ENCODE measurements at places on chromosomes 3 and 15.
A peak's percentile ranks its signal among the peaks of the same experiment; 100 is the strongest.

- DNase-seq, result no peak
These were observed 32.0 kb upstream of the RYK start for GRCh38 chr3:134282659-134283047.

DNA sequence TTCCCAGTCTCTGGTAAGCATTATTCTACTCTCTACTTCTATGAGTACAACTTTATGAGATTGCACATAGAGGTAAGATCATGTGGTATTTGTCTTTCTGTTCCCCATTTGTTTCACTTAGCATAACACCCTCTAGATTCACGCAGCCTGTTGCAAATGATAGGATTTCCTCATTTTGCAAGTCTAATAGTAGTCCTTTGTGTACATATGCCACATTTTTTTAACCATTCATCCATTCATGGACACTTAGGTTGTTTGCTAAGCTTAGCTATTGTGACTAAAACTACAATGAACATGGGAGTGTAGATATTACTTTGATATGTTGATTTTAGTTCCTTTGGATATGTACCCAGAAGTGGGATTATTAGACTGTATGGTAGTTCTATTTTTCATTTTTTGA lies 717.9 kb upstream of the ALCAM start:
- DNase-seq, result no peak

DNA sequence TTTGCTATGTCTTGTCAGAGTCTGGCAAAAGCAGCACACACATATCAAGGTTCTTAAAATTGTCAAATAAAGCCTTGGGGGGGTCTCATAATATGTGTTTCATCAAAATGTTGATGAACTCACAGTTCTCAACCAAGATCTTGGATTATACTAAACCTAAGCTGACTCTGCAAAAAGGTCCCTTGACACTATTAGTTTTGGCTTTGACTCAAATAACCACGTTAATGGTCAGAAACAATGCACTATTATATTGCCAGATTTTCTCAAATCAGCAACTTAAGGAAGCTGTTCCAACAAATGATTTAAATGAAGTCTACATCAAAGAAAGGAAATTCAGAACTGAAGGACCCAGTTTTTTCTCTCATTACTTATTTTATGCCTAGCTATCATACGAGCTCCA lies 1063.9 kb downstream of the ROBO1 start:
- no peak for DNase-seq

DNA sequence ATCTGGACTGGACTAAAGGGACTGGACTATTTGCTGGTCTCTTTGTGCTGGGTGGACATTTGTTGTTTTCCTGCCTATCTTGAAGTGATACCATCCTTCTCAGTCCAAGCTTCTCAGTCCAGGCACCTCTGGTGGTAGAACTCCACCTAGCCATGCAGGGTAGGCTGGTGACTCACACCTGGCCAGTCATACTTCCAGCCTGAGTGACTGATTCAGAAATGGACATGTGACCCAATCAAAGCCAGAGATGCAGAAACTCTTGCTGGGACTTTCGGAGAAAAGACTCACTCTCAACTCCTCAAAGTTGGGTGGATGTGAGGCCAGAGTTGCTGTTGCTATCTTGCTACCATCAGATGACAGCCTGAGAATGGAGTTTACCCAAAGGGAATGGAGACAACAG lies 5.6 kb upstream of the ASB14 start:
- peak; percentile 21 for DNase-seq

GRCh38 chr3:71478568-71478967 lies 105.0 kb downstream of the FOXP1 start:
- peak; percentile 91 for DNase-seq

DNA sequence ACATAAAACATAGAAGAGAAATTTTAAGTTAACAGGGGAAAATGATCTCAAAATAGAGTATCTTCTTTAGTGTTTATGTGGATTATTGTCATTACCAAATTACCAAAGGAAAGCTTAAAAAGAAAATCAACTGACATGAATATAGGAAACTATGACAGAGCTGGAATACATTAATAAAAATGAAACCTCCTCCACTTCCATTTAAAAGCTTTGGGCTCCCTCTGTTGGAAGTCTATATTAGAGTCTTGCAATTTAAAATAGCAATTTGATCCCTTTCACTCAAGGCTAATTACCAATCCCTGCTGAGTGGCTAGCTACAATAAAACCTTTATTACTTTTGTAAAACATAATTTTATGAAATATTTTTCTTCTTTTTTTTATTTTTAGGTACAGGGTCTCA lies 61.4 kb upstream of the IMPG2 start:
- no peak for DNase-seq

DNA sequence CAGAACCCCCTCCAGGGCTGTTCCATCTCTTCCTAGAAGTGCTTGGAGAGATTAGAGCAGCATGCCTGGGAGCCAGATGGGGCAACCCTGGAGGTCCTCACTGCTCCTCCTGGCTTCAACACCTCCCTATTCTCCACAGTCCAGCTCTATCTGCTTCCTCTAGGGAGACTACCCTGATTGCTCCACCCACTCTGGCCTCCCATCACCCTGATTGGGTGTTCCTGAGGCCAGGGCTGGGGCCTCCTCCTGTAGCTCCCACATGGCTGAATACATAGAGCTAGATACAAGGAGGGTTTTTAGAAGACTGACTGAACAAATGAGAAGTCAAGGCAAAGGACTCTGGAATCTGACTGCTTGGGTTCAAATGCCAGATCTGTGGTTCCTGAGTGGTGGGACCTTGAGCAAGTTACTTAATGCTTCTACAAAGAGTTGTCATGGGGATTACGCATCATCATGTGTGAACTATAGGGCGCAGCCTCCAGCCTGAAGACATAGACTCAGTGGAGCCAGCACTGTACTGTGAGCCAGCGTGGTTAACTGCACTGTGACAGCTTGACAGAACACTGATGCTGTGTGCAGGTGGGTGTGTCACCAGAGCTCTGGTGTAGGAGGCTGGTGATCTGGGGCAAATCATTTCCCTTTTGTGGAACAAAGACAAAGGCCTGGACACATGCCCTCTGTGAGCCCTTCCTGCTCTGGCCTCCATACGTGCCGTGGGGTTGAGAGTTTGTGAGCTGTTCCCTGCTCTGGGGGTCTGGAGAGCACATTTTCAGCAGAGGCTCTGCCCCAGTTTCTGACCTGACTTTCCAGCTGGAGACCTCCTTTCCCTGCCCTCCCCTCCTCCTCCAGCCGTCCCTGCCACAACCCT lies 74.8 kb downstream of the SCN5A start:
- no peak for DNase-seq

- DNase-seq, result peak; percentile 46
These were observed 18.9 kb downstream of the SH3BP5 start for GRCh38 chr3:15313461-15313860.

GRCh38 chr3:193301433-193301832 lies 60.4 kb downstream of the PLAAT1 start:
- DNase-seq, result no peak

GRCh38 chr15:66909381-66909890 lies 156.0 kb upstream of the SMAD3 start:
- DNase-seq, result no peak

DNA sequence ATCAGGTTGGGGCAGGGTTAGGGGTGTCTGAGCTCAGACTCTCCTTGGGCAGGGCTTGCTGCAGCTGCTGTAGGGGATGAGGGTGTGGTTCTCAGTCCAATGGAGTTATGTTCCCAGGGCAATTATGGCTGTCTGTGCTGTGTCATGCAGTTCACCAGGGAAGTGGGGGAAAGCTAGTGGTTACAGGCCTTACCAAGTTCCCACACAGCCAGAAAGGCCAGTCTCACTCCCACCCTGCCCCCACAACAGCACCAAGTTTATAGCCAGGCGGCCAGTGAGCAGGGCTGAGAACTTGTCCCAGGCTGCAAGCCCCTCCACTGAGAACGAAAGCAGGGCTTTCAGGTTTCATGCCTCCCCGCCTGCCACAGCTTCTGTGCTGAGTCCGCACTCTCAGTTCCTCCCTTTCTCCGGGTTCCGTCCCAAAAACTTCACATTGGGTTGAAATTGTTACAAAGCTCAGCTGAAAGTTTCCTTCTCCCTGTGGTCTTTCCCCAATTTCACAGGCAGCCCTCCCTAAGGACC lies 19.6 kb upstream of the CPOX start:
- no peak for DNase-seq

- DNase-seq, result no peak
These were observed 30.2 kb upstream of the ATOSA start for GRCh38 chr15:52709187-52709981.

DNA sequence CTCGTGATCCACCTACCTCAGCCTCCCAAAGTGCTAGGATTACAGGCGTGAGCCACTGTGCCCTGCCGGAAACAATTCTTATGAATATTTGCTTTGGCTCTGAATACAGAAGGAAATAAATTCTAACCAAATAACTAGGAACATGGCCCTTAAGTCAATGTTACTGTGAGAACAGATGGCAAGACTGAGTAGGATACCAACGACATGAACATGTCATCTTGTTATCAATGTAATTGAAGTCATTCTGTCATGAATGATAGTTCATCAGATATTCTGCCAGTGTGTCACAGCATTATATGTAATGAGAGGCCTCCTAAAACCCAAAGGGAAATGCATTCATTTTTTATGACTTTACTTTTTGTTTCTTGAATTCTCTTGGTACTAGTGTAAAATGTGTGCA lies 548.8 kb downstream of the MCTP2 start:
- DNase-seq, result no peak

DNA sequence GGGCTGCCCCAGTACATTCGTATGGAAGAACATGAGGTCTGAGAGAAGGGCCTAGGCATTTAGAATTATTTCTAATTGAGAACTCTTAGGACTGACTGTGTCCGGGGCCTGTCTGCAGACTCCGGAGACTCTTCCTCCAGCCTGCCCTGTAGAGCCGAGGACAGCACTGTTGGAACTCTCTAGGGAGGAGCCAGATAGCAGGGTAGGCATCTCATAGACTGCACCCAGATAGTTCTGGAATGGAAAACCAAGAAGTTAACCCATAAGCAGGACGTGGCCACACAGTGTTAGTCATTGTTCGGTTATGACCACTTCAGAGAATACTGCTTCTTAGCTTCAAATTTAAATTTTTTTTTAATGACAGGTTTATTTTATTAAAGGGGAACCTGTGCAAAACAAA lies 59.5 kb downstream of the SNRK start:
- peak; percentile 69 for DNase-seq

DNA sequence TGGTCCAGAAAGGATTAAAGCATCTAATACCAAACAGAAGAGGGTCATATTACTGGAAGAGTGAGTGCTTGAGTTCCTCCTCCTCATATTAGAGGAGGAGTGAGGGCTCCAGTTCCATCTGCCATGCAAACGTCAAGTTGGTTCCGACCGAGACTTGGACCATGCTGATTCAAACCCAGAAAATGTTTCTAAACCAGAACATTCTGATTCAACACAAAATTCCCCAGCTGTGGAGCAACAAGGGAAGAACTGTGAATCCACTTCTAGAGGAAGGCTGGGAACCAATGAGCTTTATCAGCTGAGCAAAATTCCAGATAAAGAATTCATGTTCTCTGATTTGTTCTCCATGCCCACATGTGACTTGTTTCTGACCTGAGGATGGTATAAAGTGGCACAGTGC lies 135.6 kb upstream of the WNT5A start:
- DNase-seq, result no peak

- no peak for DNase-seq
These were observed 181.7 kb upstream of the NSMCE3 start for GRCh38 chr15:29451201-29451781.

GRCh38 chr3:134463676-134464063 lies 22.1 kb downstream of the ANAPC13 start:
- DNase-seq, result no peak

- no peak for DNase-seq
These were observed 294.0 kb downstream of the RORA start for GRCh38 chr15:60935130-60935529.

DNA sequence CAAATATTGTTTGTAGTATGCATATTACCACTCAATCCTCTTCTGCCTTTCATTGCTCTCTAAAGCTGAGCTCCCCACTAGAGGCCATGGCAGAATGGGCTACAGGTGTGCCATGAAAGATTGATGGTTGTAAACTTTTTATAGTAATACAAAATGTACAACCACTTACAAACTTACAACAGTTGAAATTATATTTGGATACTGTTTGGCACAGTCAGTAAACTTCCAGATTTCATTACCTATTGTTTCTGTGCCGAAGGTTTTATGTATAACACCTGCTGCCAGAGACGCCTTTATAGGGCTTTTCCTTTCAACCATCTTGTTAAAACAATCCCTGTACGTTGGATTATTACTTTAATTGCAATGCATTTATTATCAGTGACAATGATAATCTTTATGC lies 7.0 kb downstream of the ROPN1 start:
- no peak for DNase-seq

GRCh38 chr15:36449084-36449661 lies 130.3 kb upstream of the CDIN1 start:
- DNase-seq, result no peak

DNA sequence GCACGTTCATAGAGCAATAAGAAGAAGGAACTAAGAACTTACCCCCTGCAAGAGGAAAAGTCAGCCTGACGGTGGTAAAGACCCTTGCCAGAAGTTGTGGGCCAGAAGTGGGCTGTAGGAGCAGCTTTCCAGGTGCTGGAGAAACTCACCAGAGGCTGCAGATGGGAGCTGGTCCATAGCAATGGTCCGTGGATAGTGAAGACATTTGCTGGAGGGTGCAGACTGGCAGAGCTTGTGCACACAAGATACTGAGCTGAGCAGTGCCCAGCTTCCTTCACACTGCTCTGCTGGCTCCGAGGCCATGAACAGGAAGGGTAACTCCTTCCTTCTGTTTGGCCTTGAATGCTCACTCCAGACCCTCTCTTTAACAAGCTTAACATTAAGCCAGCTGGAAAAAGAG lies 149.8 kb upstream of the BNIP2 start:
- DNase-seq, result peak; percentile 4

GRCh38 chr3:24437326-24437725 lies 57.3 kb downstream of the THRB start:
- DNase-seq, result no peak

GRCh38 chr3:5426094-5426883 lies 238.8 kb downstream of the EDEM1 start:
- peak; percentile 83 for DNase-seq

- DNase-seq, result no peak
These were observed 46.7 kb downstream of the TMED3 start for GRCh38 chr15:79357566-79357965.

- DNase-seq, result no peak
These were observed 153.9 kb upstream of the ARL6 start for GRCh38 chr3:97610626-97611025.

- DNase-seq, result no peak
These were observed 143.5 kb upstream of the NECTIN3 start for GRCh38 chr3:110928016-110928662.

DNA sequence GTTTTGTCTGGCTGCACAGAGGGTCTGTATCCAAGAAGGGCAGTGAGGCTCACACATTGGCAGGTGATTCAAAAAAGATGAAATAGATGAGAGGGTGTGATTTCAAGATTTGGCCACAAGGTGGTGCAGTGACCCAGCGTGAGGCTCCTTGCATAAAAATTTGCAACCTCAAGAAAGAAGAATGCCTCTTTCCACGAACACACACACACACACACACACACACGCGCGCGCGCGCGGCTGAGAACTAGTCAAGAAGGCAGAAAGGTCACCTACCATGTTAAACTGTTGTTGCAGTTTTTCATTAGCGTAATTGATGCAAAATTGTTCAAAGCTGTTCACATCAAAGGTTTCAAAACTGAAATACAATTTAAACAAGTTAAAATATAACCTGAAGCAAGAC lies 39.2 kb downstream of the MYO5C start:
- peak; percentile 89 for DNase-seq

- no peak for DNase-seq
These were observed 101.6 kb upstream of the NR2E3 start for GRCh38 chr15:71708741-71709140.
